ENCODE measurements at places on chromosomes 16 and 17. TPM values are rescaled to one million over a fixed set of nuclear protein-coding genes. Genes with fewer than 3 reads are reported as not detected.

Gene STX1B
- 2.0 TPM for total RNA-seq

Gene CCDC144A
- 0.43 TPM for total RNA-seq

Gene KCNG4
- total RNA-seq = not detected

Gene UNC13D
- total RNA-seq = 33.1 TPM

Gene TIMP2
- 278 TPM for total RNA-seq

Gene GNG13
- not detected for total RNA-seq

Gene UTS2R
- not detected for total RNA-seq

Gene WNK4
- not detected for total RNA-seq

Gene INO80E
- total RNA-seq = 44.1 TPM

Gene DRC3
- total RNA-seq = 7.2 TPM

Gene TEX19
- total RNA-seq = not detected

Gene KLHL10
- not detected for total RNA-seq

Gene C16orf92
- total RNA-seq = not detected

Gene KRTAP3-3
- total RNA-seq = not detected

Gene CCL1
- not detected for total RNA-seq

Gene BOLA2
- total RNA-seq = 2.4 TPM

Gene AANAT
- total RNA-seq = not detected

Gene BTBD17
- not detected for total RNA-seq

Gene METTL23
- total RNA-seq = 31.2 TPM

Gene PRR35
- not detected for total RNA-seq

Gene ZNHIT3
- total RNA-seq = 49.4 TPM

Gene PSMD3
- 93.1 TPM for total RNA-seq

Gene ITPRIPL2
- 94.5 TPM for total RNA-seq

Gene FA2H
- not detected for total RNA-seq

Gene SP2
- total RNA-seq = 198 TPM

Gene ANKS4B
- not detected for total RNA-seq

Gene MAP2K6
- 6.7 TPM for total RNA-seq
